GM23248 (cell line): ENCODE measurements at places on chromosomes 6 and 20. TPM values are rescaled to one million over a fixed set of nuclear protein-coding genes. Genes with fewer than 3 reads are reported as not detected.

- no peaks in the 10 kb centered on the region for H3K27me3 ChIP-seq
- H3K4me1 ChIP-seq = peaks cover 6% of the 10 kb centered on the region; the same call in 1 of the 2 replicates
- peak; percentile 12 for DNase-seq
- H3K36me3 ChIP-seq = peaks cover 14% of the 10 kb centered on the region; the same call in 1 of the 2 replicates
Observed at GRCh38 chr6:135474362-135474761, 23.2 kb downstream of the AHI1 start.

- H3K4me1 ChIP-seq = no peaks in the 10 kb centered on the region
- H3K4me3 ChIP-seq = no peak overlapping the region
- DNase-seq = no peak
- H3K27ac ChIP-seq = no peak overlapping the region
- H3K36me3 ChIP-seq = no peaks in the 10 kb centered on the region
Observed at GRCh38 chr6:31352310-31352682, 4.7 kb downstream of the HLA-B start.

GRCh38 chr6:9087470-9087869, 652.1 kb upstream of the SLC35B3 start:
- no peak overlapping the region for H3K4me3 ChIP-seq
- H3K36me3 ChIP-seq = no peaks in the 10 kb centered on the region
- no peaks in the 10 kb centered on the region for H3K27me3 ChIP-seq
- H3K27ac ChIP-seq = no peak overlapping the region

GRCh38 chr6:162727322-162728182, at the start of the genes PACRG and PRKN:
PACRG (plus strand) TSS chr6:162727974.
PRKN (minus strand) TSS chr6:162727766.
- H3K4me3 ChIP-seq = peak within 1 kb of the TSS; percentile 86
- no peaks in the 10 kb centered on the region for H3K4me1 ChIP-seq
- DNase-seq = peak; percentile 99
- peak within 1 kb of the TSS; percentile 28 for H3K27ac ChIP-seq
- H3K27me3 ChIP-seq = no peaks in the 10 kb centered on the region

The GABRR1 gene
- not detected in 2 replicates for total RNA-seq

The L3MBTL1 gene
- total RNA-seq = 0.22 and 1.3 TPM in 2 replicates

The TP53TG5 gene
- total RNA-seq = not detected in 2 replicates
